ENCODE measurements at places on chromosomes 12 and 14.

DNA sequence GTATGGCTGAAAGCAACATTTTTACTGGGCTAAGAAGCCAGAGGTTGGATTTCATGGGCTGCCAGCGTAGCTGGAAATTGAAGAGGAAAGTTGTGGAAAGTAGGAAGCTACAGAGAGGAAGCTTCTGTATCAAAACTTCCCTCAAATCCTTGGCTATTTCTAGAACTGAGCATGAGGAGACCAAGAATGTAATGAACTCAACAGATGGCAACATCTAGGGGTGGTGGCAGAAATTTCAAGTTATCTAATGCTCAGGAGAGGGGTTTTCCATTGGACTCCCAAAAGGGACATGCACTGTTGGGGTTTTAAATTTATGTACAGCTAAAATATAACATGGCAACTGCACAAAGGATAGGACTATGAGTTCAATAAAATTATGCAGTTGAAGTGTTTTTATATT lies 151.3 kb downstream of the DHRS2 start:
- no peak for DNase-seq

DNA sequence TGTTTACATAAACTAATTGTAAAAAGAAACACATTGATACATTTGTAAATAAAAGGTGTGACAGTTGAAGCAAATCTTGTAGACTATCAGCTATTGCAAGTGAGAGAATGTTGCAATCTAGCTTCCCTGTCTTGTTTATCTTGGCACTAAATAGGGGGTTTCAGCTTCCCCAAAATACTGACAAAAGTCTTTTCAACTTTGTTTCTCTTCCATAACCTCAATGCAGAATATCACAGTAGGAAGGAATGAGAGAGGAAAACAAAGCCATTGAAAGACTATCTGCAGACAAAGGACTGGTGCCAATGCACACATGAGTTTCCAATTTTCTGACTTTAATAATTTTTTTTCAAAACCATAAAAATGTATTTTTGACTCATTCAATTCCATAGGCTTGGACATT lies 886.2 kb upstream of the MGAT4C start:
- DNase-seq: no peak

DNA sequence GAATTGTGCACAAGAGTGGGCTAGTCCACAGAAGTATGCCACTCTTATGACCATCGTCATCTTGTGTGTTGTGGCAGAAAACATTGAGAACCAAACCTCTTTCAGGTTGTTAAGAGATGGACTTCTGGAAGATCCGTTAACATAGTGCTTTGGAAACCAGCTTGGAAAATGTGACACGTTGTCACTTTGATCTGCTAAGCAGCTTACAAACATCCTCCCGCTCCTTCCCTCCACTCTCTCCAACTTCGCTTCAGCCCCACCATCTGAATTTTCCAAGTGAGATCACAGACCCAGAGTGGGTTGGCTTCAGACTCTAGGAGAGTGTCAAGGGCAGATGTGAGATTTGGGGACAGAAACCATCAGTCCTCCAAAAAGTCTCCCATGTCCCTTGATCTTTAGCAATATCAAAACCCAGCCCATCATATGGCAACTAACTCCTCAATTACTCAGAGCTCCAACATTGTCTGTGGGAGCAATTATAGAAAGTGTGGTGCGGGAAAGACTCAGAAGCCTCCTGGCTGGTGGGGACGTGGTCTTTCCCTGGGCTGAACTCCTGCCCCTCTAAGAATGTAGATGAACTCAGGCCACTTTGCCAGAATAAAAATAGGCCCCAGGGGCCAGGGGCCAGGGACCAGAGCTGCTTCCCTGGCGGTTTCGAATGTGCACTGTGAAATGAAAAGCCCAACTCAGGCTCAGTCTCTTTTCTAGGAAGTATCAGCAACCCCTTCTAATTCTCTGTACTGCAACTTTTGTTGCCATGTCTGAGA lies 129.5 kb downstream of the SLC38A6 start:
- DNase-seq: no peak

DNA sequence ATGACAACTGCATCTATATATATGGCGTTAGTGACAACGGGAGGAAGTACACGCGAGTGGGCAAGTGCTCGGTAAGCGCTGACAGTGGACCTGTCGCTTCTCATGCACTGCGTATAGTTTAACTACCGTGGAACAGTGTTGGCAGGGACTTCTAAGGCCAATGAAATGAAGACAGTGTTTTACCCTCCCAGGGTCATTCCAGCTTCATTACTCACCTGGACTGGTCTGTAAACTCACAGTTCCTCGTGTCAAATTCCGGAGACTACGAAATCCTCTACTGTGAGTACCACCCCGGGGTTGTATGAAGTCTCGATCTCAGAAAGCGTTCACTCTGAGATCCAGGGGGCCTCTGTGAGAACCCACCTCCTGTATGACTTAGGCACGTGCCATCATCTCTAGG lies 129.2 kb upstream of the EVL start:
- DNase-seq: no peak

DNA sequence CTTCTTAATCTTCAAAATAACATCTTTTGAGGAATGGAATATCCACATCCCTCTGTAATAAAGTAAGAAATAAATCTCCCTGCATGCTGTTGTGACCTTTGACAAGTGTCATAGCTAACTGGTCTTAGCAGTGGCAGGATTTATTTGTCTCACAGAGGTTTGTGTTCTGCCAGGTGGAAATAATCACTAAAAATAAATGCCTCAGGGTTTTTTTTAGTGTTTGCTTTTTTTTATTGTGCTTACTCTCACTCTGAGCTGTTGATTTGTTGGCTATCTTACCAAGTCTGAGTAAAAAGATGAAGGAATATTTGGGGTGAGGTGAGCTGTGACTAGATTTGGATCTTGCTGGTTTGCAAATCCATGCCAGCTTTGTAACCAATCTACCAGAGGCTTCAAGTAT lies 285.4 kb downstream of the ALG10B start:
- no peak for DNase-seq

DNA sequence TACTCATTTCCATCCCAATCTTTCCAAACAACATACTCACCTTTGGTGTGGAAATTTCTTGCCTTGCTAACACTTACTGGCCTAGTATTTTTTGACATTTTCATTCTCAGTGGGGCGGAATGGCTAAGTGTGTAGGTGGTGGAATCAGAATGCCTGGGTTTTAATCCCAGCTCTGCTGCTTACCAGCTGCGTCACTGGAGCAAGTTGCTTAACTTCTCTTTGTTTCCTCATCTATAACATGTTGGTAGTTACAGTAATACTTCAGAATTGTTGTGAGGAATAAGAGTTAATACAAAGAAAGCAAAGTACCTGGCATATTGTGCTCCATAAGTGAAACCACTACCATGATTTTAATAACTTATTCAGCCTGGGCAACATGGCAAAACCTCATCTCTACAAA lies 3.0 kb upstream of the FAM177A1 start:
- DNase-seq: no peak

DNA sequence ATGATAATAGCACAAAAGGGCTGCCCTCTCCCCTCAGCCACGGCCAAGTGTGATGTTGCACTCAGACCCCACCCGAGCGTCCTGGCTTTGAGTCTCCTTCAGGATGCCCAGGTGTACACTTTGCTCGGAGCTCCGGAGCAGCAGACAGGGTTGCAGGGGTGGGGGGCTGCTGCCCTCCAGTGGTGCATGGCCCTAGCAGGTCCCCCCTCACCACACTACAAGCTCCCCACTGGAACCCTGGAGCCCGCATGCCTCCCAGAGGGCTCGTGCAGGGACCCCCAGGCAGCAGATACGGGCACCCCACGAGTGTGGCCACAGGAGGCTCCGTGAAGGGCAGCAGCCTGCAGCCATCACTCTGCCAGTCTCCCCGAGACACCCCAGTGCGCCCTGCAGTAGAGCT lies 69.9 kb upstream of the C14orf180 start:
- DNase-seq: no peak

GRCh38 chr14:77667331-77667730 lies 40.5 kb downstream of the ALKBH1 start:
- no peak for DNase-seq

DNA sequence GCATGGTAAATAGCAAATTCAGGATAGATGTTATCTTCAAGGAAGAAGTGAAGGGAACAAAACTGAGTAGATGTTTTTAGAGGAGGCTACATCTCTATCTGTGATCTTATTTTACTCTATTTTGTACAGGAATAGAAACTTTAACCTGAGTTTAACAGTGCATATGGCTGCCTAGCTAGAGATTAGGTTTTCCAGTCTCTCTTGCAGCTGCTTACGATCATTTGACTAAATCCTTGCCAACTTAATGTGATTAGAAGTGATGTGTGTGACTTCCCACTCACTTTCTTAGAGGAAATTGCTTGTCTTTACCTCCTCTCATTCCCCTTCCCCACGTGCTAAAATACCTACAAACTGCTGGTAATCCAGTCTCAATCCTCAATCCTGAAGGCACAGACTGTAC lies 26.5 kb upstream of the SLC15A5 start:
- no peak for DNase-seq

DNA sequence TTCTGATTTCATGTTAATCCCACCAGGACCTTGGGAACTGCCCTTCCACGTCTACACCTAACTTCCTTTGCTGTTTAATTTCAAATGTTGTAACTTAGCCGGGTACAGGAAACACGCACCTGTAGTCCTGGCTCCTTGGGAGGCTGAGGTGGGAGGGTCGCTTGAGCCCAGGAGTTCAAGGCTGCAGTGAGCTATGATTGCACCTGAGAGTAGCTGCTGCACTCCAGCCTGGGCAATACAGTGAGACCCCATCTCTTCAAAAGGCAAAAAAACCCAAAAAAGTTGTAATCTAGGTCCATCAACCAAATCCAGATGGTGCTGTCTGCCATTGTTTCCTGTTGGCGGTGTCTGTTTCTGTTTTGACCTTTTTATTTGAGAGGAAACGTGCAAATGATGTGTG lies 14.5 kb downstream of the BCL7A start:
- DNase-seq: no peak

Data from stimulated activated CD8-positive, alpha-beta memory T cell treated with anti-CD3 and anti-CD28 coated beads, Interleukin-15, amount 100 ng/mL, for 48 hours (primary cell).